ENCODE measurements at places on chromosomes 13 and 19.
A peak's percentile ranks its signal among the peaks of the same experiment; 100 is the strongest.

DNA sequence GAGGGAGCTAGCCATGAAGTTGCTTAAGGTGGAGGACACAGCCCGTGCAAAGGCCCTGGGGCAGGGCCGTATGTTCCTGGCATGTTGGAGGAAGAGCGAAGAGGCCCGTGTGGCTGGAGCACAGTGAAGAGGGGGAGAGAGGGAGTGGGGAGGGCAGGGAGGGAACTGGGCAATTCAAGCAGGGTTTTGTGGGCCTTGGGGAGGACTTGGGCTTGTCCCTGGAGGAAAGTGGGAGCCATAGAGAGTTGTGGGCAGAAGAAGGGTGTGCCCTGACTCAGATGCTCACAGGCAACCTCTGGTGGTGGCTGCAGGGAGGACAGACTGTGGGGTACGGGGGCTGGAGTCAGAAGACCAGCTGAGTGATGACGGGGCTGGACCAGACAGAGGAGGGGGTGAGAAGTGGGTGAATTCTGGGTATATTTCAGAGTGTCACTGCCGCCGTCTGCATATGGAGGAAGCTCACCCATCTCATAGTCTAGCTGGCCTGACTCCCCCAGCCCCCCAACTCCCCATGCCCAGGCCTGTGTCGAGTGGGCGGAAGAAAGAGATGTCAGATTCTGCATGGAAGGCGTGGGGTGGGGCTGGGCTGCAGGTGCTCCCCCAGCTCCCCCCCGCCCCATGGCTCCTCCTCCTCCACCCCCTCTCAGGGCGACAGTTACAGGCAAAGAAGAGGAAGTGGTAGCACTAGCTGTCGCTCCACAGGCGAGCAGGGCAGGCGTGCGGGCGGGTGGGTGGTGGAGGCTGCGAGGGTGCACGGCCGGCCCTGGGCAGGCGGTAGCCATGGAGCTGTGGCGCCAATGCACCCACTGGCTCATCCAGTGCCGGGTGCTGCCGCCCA, at the start of gene VAV1:
Gene VAV1 (plus strand): TSS at position 681 of the 838 bp plus-strand sequence. CDS start 100 bp downstream, at position 781.
- peak; percentile 78 for DNase-seq

DNA sequence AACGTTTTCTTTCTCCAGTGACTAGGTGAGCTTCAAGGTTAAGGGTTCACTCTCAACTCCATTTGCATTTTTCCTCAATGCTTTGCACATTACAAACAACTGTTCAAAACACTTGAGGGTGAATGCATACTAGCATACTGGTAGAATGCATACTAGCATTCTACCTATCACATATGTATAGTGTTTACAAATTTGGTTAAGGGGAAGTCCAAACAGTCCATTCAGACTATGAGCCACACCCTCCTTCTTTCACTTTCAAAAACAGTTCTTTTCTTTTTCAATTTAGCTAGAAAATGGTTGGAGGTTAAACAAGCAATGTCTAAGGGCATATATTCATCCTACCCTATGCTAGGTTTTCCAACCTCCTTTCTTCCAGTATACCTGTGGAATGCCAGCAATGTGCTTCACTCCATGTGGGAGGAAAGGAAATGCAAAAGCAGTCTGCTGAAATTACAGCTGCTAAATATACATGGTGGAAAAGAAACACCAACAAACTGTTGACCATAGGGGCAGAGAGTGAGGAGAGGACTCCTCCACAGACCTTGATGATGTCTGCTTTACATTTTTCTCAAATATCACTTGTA, 102.6 kb downstream of the DOCK9 start:
- DNase-seq: no peak

DNA sequence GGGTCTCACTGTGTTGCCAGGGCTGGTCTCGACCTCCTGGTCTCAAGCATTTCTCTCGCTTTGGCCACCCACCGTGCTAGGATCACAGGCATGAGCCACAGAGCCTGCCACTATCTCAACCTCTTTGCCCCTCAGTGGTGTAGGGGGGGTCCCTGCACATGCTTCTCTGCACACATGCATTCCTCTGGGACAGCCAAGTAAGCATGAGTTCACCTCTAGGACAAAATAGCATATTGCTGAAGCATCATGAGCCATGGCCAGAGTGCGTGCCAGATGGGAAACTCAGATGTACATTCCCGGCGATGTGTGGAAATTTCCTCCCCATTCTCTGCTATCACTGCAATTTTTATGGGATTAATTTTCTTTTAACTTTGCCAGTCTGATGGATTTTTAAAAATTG, 23.1 kb downstream of the CHAF1A start:
- no peak for DNase-seq

DNA sequence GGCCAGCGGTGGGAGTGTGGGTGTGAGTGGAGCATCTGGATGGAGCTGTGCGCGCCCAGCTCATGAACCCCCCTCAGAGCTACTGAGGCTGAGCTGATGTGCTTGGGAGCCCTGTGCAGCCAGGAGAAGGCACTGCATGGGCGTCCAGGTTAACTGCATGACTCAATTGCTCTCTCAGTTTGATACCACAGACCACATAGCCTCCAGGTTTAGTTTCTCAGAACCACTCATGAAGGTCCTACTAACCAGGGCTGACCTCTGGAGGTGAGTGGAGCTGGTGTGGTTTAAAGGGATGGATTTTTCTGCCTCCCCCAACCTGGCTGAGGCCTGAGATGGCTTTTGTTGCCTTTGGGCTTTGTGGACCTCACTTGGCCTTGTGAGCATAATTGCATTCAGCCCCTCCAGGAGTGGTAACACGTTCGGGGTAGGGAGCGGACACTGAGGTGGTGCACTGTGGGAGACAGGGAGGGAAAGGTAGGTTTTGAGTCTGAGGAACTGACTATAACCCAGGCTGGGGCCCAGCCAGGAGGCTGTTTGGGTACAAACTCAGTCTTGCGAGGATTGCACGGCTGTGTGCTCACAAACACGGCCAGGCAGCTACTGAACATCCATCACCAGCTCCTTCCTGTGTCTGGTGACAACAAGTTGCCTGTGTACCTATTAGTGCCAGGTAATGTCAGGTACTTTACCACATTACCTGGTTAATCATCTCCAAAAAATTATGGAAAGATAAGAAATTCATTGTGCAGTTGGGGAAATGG, 97.5 kb downstream of the RGCC start:
- no peak for DNase-seq

- no peak for DNase-seq
These were observed 153.5 kb upstream of the IRS2 start for GRCh38 chr13:109939838-109940237.

- DNase-seq: no peak
These were observed 311.8 kb downstream of the TSHZ3 start for GRCh38 chr19:31037286-31037980.

Measured in stimulated activated CD8-positive, alpha-beta memory T cell treated with anti-CD3 and anti-CD28 coated beads, Interleukin-15, amount 100 ng/mL, for 4 hours (primary cell).